Activated T-helper 17 cell treated with anti-CD3 and anti-CD28 coated beads, Interleukin-2, amount 50 U/mL, for 72 hours (primary cell): ENCODE measurements at places on chromosomes 3 and 15.

DNA sequence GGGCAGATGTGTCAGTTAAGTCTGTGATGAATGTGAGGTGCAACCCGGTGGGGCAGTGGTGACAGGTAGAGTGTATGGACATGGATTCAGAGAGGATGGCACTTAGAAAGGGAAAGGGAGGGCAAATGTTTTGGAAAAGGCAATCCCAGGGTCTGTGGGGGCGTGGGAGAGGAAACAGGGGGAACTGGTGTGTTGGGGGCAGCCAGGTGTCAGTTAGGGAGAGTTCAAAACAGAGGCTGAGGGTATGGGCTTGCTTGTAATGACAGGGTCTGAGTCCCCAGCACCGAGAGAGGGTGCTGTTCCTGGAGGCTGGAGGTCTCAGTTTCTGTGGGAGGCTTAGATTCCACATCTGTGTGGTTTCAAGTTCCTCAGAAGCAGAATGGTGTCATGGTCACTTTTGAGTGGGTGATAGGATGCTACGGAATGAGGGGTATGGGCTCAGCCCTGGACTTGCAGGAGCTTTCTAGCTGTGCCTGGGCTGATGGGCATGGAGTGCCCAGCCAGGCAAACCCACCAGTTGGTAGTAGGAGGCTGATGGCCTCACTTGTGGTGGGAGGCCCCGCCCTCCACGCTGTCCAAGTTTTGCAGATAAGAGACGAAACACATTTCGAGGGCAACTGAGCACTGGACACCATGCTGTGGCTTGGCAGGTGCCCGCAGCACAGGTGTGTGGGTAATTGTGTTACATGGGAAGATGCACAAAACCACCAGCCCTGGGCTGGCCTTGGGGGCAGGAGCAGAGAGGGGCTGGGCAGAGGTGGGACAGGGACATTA lies 209.4 kb downstream of the RPLP1 start:
- no peak for ATAC-seq

DNA sequence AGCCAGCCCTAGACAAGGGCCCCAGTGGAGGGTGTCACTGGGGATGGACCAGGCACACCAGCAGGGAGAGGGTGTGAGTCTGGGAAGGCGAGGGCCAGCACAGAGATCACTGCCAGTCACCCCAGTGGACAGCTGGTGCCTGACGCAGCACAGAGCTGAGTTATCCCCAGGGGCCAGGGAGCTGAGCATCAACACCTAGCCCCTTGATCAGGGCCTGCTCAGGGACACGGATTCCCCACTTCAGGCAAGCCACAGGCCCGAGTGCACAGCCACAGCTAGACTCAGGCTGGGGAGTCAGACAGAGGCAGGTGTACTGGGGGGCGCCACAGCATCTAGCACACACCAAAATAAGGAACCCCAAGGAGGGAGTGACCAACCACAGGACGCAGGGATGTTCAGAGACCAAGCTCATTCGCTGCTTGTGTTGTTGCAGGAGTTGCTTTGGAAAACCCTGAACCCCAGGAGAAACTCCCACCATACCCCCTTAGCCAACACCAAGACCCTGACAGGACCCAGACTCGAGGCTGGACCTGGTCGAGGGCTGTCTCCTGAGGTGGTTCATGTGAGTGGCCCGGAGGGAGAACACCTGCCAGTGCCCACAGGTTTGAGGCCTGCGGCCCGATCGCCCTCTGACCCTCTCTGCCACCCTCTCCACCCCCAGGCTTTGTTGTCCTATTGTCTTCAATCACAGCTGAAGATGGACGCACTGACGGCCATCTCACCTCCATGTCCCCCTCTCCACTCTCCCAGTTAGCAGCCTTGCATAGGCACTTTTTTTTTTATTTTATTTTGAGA lies 146.8 kb downstream of the TPRA1 start:
- no peak for ATAC-seq

- no peak for ATAC-seq
Measured at GRCh38 chr3:173743516-173743915, 346.0 kb downstream of the NLGN1 start.

GRCh38 chr3:29249829-29250345 lies 31.0 kb upstream of the RBMS3 start:
- no peak for ATAC-seq

- peak; percentile 80 for ATAC-seq
Measured at GRCh38 chr3:50316657-50317242, 5.8 kb downstream of the HYAL2 start.
